ENCODE measurements at places on chromosomes 3 and 15.
A peak's percentile ranks its signal among the peaks of the same experiment; 100 is the strongest.

DNA sequence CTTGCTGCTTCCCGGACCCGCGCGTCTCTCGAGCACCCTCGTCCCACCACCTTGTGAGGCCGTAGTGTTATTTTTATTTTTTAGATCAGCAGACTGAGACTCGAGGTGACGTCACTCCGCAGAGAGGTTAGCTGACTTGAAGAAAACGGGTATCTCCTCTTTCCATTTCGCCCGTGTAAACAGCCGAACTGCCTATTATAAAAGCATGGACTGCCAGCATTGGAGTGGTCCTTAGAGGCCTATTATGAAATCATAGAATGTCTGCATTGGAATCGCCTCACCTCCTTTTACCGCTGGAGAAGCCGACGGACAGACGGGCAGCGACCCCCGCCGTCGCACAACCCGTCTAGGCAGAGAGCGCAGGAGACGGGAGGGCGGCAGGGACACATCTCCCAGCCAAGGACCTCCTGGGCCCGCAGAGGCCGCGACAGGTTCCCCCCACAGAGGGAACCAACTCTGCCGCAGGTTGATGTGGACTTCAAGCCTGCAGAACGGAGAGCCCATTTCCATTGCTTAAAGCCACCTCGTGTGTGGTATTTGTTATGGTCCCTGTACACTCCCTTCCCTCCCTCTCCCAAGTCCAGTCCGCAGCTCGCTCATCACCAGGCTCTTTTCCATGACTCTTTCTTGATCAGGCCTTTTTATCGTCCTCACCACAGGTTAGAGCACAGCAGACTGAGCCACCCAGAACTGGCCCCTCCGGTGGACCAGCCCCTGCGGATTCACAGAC, 540 bp upstream of the PPP1R2 start:
- no peak for DNase-seq

DNA sequence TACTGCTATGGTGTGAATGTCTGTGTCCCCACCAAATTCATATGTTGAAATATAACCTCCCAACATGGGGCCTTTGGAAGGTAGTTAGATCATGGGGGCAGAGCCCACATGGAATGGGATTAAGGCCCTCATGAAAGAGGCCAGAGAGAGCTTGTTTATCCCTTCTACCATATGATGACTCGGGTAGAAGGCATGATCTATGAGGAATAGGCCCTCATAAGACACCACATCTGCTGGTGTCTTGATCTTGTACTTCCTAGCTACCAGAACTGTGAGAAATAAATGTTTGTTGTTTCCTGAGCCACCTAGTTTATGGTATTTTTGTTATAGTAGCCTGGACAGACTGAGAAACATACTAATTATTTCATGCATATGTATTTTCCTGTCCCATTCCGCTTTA, 51.9 kb downstream of the WWTR1 start:
- DNase-seq = no peak

DNA sequence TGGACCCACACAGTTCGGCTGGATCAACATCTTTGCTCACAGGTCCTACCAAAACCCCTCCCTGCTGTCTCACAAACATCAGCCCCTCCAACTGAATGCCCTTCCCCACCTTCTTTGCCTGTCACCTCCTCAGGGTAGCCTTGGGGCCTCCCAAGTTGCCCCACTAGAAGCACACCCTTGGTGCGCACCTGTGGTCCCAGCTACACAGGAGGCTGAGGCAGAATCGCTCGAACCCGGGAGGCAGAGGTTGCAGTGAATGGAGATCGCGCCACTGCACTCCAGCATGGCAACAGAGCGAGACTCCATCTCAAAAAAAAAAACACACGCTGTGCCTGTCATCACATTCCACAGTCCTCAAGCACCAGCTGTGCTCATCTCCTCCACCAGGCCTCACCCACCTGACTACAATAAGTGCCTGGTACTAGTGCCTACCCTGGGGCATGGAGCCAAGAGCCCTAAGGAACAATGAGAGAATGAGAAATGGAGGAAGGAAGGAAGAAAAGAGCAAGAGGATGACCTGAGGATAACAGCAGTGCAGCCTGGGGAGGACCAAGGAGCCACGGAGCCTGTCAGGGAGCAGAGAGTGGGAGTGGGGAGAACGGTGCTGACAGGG, 26.0 kb downstream of the RPN1 start:
- no peak for DNase-seq

- DNase-seq = no peak
Observed at GRCh38 chr3:176650478-176650877, 546.8 kb downstream of the TBL1XR1 start.

GRCh38 chr15:99657996-99658395, 75.2 kb downstream of the LYSMD4 start:
- DNase-seq = no peak

DNA sequence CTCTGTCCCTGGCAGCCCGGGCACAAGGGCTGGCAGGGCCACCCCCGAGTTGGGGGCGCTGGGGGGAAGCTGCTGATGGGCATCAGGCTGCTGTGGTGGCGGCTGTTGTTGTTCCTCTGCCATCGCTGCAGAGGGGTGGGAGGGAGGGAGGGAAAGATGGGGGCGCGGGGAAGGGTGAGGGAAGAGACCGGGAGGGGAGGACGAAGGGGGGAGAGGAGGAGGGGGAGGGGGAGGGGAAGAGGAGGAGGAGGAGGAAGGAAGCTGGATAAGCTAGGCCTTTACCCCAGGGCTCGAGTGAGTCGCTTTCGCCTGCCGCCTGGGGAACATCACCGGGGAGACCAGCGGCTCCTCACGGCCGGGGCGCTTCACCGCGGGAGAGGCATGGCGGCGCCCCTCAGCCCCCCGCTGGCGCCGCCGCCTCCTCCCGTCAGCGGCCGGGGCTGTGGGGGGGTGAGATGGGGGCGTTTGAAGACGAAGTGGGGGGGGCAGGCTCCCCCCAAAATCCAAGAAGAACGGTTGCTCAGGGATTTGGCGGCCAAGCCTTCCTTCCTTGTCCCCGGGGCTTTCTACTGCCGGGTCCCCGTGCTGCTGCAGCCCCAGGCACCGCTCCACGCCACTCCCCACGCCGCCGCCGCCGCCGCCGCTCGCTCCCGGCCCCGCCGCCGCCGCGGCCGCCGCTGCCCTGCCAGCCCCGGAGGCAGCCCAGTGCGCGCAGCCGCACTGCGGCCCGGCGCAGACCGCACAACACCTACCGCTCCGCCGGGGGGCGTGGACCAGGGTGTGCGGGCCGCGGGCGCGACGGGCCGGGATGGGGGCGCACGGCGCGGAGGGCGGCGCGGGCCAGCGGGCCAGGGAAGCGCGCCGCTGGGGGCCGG, at the start of gene RFX7:
TSS of gene RFX7 (minus strand) at position 717 of the 875 bp plus-strand sequence. CDS start at position 123, 594 bp downstream.
- peak; percentile 65 for DNase-seq

DNA sequence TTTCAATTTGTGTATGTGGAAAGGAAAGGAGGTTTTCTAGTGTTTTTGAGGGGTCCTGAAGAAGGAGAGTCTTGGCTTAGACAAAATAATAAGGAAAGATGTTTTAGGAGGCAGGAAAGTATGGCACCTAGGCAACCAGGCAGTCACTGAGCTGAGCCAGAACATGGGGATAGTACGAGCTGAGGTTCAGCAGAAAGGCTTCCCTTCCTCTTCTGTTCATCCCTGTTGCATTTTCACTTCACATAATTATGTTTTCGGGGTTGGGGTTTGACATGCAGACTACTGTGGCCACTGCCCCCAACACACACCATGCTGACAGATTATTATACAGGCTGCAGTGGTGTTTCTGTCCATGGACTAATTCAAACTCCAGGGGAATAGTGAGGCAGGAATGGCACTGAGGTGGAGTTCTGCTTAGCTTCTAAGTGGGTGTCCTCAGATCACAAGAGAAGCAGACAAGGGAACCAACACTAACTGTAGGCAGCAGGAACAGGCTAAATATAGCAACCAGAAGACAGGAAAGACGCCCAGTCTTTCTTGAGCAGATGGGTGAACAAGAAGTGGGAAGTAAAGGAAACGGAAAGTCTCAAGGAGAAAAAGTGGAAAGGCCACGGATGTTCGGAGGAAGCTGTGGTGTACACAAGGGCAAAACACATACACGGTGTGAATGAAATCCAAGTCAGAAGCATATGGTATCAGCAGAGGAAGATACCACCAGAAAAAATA, 305.8 kb downstream of the PLCL2 start:
- no peak for DNase-seq

GRCh38 chr3:182683858-182684257, 109.4 kb upstream of the ATP11B start:
- DNase-seq = no peak

DNA sequence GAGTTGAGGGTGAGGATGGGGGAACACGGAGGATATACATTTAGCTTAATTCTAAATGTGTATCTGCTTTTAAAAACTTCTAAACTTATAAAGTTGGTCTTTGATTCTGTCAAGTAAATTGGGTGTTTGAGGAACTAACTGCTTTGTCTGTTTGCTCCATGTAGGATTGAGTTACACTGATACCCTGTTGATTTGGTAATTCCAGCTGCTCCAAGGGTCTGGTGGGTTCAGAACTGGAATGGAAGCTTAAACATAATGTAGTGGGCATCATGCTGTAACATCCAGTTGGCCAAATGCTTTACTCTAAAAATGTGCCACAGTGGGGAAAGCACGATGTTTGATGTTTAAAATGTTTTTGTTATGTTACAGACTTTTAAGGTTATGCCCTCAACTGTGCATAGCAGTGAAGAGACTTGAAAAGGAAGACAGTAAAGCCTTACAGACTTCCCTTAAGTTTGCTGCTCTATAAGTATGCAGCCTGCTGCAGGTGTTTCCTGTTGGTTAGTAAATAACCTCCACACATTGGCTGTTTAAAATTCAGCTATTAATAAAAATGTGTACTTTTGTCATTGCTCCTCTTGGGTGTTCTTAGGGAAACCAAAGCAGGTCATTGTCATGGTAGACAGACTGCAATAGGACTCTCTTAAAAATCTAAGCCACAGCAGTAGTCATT, 5.9 kb upstream of the EDEM1 start:
- no peak for DNase-seq

All from T-helper 22 cell (primary cell).